ENCODE measurements at places on chromosomes 2 and 18.
A peak's percentile ranks its signal among the peaks of the same experiment; 100 is the strongest.

- no peak for DNase-seq
Observed at GRCh38 chr2:179882851-179883806, 21.7 kb upstream of the ZNF385B start.

DNA sequence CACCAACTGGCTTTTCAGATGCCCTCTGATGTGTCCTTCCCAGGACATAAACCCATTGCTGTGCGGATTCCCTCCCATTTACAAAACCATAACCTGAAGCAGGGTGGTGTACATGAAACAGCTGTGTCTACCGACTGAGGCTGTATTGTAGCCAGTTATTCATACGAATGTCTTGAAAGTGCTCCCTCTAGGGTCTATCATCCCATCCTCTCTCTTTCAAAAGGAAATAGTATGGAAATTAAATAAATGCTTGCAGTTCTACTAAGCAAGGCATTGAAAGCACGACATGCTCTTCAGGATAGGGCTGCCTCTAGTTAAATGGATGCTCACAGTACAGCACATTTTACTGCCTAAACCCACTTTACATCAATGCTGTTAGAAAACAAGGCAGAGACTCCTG, 112.2 kb upstream of the PXDN start:
- no peak for DNase-seq

- no peak for DNase-seq
Observed at GRCh38 chr2:60118061-60118460, 435.4 kb downstream of the BCL11A start.

DNA sequence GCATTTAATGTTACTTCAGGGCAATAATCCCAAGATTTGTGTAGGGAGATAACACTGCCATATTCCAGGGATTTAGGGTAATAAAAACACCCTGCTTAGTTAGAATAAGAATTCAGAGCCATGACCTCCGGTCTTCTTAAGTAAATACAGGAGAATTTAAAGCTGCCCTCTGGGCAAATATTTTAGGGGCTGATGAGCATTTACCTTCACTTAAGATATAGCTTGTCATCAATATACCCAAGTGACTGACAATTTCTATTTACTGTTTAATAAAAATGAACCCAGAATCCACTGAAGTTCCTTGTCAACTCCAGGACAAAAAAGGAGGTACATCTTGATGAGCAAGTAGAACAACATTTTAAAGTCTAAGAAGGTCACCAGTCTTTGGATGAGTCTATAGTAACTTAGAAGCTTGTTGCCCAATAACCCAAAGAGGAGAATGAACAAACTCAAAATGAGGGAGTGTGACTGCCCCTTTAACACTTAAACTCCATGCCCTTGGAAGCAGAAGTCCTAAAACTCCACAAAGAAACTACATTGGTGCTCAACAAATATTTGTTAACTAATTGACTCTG, 24.3 kb upstream of the IKZF2 start:
- no peak for DNase-seq

DNA sequence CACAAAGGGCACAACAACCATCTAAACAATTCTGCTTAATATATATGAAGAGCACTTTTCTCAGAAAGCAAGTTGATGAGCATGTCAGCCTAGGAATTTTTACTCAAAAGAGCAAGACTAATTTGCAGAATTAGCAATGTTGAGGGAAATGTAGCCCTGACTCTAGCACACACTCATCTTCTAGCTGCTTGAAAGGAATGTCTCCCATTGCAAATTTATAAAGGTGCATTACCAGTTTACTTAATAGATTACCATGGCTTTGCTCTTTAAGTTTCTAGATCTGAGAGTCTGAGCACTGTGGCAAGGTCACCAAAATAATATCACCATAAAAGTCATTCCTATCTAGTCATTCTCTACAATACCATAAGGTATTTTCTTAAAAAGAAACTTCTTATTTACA, 40.8 kb downstream of the USP40 start:
- no peak for DNase-seq

DNA sequence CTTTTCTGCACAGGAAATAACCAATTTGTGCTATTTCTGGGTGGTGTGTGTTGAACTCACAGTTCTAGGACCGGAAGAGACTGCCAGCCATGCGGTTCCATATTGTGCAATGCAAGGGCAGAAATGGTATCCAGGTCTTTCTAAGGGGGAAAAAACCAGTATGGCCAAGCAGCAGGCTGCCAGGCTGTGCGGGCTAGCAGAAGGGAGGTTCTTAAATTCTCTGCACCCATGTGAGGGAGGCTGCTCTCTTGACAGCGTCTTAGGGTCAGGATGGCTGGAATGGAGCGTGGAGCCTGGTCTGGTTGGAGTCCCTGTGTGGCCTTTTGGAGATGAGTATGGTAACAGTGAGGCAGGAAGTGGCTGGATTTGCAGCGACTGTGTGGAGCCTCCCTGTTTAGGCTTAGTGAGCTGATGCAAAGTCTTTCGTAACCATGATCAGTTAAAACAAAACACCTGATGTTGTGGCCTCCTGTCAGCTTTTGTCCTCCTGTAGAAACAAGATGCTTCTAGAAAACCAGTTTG, 52.6 kb downstream of the NCK2 start:
- no peak for DNase-seq

DNA sequence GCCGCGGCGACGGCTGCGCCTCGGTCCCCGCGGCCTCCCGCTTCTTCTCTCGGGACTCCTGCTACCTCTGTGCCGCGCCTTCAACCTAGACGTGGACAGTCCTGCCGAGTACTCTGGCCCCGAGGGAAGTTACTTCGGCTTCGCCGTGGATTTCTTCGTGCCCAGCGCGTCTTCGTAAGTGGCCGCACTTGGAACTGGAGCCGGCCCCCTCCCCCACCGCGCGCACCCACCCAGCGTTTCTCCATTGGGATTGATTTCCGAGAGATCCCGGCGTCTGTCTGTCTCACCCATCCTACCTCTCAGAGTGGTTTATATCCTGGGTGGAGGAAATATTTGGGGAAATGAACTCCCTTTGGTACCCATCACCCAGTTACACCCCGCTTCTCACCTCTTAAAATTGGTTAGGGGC, 498 bp downstream of the ITGAV start:
- no peak for DNase-seq

- DNase-seq: no peak
Observed at GRCh38 chr2:8999797-9000196, 3.7 kb downstream of the MBOAT2 start.

GRCh38 chr2:100983684-100984310, 18.3 kb upstream of the RPL31 start:
- DNase-seq: no peak

- DNase-seq: no peak
Observed at GRCh38 chr2:72415781-72416475, 268.3 kb upstream of the CYP26B1 start.

DNA sequence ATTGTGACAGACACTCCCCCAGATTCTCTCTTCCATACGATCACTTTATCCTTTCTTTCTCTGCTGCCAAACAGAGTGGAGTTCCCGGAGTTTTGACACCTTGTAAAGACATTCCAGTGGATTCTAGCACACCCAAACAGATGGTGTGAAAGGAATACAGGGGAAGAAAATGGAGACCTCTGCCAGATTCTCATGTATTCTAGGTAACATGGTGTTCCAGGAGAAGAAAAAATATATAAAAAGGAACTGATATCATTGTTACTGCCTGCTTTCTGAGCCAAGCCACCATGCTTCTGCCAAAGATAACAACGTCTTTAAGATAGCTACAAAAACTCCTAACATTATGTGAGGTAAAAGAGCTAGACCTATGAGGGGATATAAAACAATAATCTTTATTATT, 136.5 kb downstream of the TXNL1 start:
- DNase-seq: no peak

DNA sequence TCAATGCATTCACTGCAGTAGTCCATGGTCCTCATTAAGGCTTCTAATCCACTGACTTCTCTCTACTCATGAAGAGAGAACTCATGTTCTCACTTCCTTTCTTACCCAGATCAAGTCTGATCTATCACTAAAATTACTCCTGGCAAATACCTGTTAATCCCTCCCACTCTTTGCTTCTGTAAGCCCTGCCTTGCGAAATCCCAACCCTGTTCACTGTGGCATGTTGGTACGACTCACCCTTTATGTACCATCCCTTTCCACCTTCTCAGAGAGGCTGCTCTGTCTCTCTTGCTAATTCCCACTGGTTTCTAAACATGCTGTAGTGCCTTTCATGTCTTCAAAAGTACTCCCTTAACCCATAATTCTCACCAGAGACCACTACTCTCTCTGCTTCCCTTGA, 272.2 kb upstream of the ACVR2A start:
- no peak for DNase-seq

DNA sequence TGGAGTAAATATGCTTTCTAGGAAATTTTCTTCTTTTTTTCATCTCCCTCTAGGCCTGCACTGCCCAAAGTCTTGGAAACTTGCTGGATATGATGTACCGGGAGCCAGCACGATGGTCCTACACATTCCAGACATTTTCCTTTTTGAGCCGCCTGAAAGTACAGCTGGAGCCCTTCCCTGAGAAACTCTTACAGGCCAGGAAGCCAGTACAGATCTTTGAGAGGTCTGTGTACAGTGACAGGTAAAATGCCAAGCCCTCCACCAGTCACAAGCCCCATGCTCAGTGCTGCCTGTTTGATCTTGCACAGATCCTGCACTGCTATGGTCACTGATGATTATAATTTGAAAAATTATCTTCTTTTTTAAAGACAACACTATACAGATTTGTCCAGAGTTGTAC, 20.0 kb downstream of the DGUOK start:
- no peak for DNase-seq

GRCh38 chr2:73999881-74000597, 15.3 kb downstream of the TET3 start:
- no peak for DNase-seq

DNA sequence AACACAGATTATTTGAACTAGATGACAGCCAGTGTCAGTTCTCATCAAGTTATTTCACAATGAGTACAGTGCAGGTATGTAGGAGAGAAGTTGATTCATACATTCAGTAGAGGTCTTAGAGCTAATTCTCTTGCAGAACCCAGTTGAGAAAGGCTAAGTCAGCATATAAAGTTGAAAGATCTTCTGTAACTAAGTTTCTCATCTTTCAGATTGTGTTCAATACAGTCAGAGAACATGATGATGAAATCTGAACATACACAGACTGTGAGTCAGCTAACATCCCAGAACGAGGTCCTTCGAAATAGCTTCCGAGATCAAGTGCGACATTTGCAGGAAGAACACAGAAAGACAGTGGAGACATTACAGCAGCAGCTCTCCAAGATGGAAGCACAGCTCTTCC, 41.9 kb upstream of the LIMS1 start:
- peak; percentile 73 for DNase-seq

DNA sequence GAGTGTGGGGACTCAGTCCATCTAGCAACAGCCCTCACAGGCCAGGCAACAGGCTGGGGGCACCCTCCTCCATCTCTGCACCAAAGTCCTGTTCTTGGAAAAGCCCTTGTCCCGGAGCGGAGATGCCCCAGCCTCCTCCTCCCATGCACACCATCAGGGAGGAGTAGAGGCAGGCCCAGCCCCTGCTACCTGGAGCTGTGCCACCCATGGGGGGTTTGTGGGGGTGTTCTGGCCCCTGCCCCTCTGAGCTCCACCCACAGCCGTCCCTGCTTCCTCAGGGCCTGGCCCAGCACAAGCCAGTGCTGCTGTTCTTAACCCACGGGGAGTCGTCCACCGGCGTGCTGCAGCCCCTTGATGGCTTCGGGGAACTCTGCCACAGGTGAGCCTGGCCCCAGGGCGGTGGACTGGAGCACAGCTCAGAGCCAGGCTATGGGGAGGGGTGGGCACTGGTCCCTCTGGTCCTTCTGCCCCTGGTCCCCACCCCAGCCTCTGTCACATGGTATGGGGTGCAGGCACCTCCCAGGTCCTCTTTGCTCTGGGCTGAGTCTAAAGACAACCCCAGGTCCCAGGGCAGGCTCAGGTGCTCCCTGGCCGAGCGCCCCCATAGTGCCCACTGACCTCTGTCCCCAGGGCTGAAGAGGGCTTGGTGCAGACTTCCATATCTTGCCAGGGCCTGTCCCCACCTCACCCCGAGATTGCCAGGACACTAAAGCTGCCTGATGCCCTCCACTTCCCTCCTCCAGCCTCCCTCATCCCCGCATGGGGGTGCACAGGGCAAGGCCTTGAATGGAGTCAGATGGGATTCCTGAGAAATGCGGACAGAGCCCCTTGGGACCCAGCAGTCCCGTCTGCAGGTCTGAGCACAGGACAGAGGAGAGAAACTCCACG, 2.7 kb downstream of the AGXT start:
- DNase-seq: no peak

DNA sequence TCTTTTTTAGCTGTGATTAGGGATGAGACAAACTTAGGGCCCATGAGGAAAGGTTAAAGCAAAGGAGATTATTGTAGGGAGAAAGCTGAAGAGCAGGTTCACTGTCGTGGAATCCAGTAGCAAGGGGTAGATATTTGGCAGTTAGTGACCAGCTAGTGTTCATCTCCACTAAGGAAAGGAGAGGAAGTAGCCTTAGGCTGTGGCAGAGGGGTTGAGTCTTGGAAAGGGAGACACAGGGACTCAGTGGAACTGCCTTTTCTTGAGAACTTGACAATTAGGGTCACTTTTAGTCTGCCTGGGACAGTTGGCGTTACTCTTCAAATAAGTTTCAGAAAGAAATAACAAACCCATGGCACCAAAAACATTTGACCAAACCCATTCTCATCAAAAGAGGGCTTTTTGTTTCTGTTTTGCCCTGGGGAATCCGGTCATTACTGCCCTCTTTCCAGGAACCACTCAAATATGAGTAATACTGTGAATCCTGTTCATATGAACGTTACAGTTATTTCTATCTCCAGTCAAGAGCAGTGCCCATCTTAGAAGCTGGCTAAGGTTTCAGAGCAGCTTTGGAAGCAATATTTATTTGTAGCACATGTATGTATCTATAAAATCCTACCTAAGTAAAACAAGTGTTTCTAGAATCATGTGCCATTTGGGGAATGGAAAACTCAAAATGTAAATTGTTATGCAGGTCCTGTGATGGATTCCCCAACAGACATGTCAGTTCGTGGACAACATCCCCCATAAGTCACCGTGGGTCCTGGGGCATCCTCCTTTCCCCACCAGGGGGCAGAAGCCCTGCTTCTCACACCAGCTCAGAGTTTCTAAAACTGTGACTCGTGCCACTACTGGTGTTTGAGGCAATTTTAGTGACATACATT, 77.3 kb upstream of the PHLPP1 start:
- DNase-seq: no peak

DNA sequence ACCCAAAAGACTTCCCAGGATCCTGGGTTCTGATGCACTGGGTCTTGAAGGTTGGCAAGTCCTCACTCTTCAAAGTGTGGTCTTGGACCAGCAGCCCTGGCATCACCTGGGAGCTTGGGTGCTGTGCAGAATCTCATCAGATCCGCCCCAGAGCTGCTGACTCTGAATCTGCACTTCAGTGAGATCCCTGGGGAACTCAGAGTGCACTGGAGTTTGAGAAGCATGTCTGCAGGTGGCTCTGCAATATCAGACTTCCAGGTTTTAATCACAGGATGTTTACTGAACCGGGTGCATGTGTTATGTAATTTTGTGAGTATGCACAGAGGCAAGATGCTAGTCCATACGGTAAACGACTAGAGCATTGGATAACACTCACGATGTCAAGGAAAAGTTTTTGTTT, 58.0 kb upstream of the BOD1L2 start:
- no peak for DNase-seq

GRCh38 chr2:194735837-194736542, 921.0 kb upstream of the SLC39A10 start:
- DNase-seq: no peak

GRCh38 chr2:31058096-31059035, 79.9 kb downstream of the GALNT14 start:
- DNase-seq: no peak

- no peak for DNase-seq
Observed at GRCh38 chr18:78794071-78794430, 185.6 kb upstream of the SALL3 start.

- DNase-seq: no peak
Observed at GRCh38 chr2:88211003-88211808, 41.1 kb downstream of the THNSL2 start.

GRCh38 chr2:225994748-225995405, 595.4 kb downstream of the NYAP2 start:
- DNase-seq: no peak
